ENCODE measurements at places on chromosomes 7 and 10.

GRCh38 chr10:11209830-11210181, 192.1 kb downstream of the CELF2 start:
- DNase-seq, result no peak

DNA sequence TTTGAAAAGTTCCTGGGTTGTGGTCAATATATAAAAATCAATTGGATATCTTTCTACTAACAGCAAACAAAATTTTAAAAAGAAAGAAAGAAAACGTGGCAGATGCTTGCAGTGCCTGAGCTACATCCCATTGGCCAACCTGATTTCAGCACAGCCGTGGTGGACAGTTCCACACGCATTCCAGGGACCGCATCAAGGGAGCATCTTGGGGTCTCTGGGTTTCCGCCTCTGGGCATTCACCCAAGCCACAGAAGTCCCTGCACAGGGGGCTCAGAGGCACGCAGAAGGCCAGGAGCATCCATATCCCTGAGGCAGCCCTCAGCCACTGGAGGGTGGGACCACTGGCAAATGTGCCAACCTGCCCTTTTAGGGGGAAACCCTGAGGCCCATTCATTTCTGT, 254.5 kb upstream of the RNF32 start:
- DNase-seq, result no peak

GRCh38 chr10:61684894-61685507, 22.3 kb downstream of the CABCOCO1 start:
- no peak for DNase-seq

DNA sequence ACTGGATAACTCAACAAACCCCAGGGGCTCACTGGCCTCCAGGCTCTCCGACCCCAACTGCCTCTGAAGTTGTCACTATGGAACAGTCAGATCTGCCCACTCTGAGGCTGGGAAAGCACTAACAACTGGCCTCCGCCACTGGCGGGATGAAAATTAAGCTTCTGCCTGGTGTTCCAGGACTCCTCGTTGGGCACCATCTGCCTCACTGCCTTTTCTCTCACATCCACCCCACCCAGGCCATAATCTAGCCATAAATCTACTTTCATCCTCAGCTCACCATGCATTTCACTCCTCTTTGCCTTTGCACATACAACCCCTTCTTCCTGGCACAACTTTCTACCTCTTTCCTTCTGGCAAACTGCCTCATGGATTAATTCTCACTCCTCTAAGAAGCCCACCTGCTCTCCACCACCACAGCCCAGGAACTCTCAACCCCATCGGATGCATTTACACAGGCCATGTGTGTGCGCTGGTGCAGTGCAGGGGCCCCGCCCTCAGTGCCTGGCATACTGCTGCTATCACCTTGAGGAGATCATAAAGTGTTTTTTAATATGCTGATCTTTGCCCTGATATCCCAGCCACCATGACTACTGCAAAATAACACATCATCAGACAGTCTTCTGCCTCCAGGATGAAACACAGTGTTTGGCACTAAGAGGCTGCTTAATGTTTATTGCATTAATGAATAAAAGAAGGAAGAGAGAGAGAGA, 4.0 kb downstream of the CDHR1 start:
- no peak for DNase-seq

DNA sequence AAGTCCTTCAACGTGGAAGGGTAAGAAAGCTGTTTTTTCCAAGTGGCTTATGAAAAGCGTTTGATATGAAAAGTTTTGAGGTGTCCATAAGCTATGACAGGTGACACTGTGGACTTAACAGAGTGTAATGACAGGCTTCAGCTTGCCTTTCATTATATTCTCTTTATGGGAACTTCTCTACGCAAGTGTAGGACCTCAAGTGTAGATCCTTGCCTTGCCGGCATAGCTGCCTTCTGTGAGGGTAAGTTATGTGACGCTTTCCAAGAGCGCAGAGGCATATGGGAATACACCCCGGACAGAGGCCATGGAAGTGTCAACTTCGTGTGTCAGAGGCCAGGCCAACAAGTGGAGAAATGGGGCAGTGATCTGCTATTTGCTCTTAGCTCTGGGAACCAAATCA, 91.9 kb downstream of the GALNT11 start:
- no peak for DNase-seq

- no peak for DNase-seq
Observed at GRCh38 chr7:5266191-5267028, 16.3 kb upstream of the SLC29A4 start.

GRCh38 chr10:31171402-31172083, 139.9 kb upstream of the ZNF438 start:
- no peak for DNase-seq

GRCh38 chr10:51297438-51297837, 223.2 kb downstream of the PRKG1 start:
- DNase-seq, result no peak

GRCh38 chr7:46784732-46785131, 797.2 kb downstream of the TNS3 start:
- DNase-seq, result no peak

DNA sequence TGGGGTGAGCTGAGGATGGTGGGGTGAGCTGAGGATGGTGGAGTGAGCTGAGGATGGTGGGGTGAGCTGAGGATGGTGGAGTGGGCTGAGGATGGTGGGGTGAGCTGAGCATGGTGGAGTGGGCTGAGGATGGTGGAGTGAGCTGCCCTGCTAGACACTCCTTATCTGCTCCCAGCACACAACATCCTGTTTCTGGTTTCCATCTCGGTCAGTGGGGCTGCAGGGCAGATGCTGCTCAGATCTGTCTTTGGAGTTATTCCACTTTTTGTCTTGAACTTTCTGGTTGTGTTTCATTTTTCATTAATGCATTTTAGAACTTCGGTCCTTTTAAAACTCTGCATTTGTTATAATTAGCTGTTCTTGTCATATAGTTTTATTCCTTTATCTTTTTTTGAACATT, 67.9 kb upstream of the ANTXRL start:
- no peak for DNase-seq

GRCh38 chr7:151759591-151760042, 117.3 kb downstream of the PRKAG2 start:
- DNase-seq, result peak; percentile 68

GRCh38 chr7:105880571-105881330, 4.4 kb upstream of the ATXN7L1 start:
- no peak for DNase-seq

DNA sequence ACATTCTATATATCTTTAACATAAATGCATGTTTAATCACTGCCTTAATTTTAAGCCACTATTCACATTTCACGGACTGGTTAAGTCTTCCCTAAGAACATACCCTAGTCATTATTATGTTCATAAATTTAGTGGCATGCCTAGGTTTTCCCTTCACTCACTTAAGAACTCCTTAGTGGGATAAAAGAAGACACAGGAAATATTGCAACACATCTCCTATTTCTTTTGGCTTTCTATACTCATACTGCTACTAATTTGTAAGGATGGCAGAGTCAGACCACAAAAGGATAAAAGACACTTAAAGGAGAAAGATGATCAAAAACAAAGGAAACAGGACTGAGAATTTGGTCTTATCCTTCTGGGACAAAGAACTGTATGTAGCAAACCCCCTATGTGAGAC, 951.4 kb downstream of the SORCS3 start:
- no peak for DNase-seq

GRCh38 chr7:50687096-50687495, 95.6 kb downstream of the GRB10 start:
- no peak for DNase-seq

GRCh38 chr10:3750006-3750816, 34.8 kb downstream of the KLF6 start:
- DNase-seq, result no peak

GRCh38 chr10:98486421-98486820, 39.7 kb upstream of the HPS1 start:
- DNase-seq, result no peak

DNA sequence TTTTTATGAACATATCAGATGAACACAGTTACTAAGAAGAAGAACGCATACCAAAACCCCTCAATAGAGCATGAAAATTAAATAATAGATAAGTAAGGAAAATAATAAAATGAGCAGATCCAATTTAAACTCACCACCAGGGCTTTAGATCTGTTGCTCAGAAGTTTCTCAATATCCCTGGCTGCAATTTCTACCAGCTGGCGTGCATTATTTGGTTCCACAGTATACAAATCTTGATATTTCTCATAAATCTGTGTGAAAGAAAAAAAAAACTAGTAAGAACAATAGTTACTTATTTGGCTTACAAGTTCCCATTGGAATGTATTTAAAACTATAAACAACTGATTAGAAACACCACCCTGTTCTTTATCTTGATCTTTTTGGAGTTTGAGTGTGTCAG, 108.6 kb downstream of the CACNA2D1 start:
- DNase-seq, result no peak

DNA sequence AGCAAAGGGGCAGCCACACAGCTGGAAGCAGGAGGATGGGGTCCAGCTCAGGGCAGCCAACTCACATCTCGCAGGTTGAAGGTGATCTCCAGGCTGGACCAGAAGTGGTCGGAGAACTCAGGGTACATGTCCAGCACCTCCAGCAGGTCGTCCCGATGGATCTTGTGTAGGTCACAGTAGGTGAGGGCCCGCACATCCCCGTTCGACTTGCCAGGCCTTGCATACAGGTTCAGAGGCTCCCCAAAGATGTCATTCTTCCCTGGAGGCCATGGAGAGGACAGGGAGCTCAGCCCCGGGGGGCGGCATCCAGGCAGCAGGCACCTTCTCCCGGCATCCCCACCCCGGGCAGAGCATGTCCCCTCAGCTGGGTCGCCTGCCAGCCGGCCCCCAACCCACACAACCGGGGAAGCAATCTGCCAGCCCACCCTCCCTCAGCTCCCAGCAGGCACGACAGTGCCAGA, 29.3 kb downstream of the KCNH2 start:
- DNase-seq, result peak; percentile 20

DNA sequence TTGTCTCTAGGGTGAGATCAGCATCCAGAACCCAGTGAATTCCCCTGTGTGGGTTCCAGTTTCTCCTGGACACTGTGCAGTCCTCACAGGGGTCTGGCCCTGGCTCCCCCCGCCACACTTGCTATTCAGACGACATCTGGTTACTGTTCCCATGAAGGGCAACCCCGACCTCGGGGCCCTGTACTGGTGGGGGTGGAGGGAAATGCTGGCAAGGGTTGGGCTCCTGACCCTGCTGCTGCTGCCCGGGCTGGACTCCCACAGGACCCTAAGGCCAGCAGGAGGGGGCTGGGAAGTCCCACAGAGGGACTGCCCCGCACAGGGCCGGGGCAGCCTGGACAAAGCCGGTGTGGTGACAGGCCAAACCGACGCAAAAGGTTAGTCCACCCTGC, 768 bp upstream of the CPA1 start:
- DNase-seq, result no peak

DNA sequence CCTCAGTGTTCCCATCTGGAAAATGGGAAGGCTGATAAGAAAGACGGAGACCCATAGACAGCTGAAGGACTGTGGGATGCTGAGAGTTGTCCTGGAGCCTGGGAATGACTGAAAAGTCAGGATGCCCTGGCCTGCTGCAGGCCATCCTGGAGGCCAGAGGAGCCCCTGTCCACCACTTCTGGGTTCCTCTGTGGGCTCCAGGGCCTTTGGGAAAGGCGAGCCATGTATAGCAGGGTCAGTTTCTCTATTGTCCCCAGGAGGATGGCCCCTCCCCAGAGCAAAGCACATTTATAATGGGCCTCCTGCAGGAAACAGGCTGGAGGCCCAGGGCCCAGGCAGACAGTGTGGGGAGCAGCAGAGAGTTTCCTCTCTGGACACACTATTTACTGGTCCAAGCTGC, 471.4 kb upstream of the MGMT start:
- DNase-seq, result no peak

DNA sequence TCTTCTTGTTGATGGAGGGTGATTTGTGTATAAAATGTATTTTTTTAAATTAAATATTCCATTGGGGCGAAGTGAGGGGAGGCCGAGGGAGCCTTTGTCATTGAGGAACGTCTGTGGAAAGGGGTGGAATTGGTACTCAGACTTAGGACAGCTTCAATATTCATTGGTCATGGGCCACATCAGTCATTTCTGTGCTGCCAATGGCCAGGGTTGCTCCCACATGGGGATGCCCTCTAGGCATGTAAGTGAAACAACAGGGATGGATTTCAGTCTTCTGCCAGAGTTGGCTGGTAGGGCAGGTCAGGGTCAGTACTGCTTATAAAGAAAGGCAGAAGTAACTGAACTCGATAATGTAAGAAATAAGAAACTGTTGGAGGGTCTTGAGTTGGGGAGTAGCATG, 47.2 kb downstream of the NEURL1 start:
- DNase-seq, result no peak

GRCh38 chr7:128265906-128266300, 24.8 kb downstream of the LEP start:
- no peak for DNase-seq

- DNase-seq, result no peak
Observed at GRCh38 chr10:110649347-110650264, 5.5 kb downstream of the RBM20 start.

- DNase-seq, result no peak
Observed at GRCh38 chr10:31594347-31594873, 275.4 kb downstream of the ZEB1 start.

GRCh38 chr10:103560886-103561285, 67.4 kb downstream of the NEURL1 start:
- DNase-seq, result no peak

- DNase-seq, result no peak
Observed at GRCh38 chr10:474946-475345, 214.5 kb downstream of the DIP2C start.

GRCh38 chr10:125795128-125795527, 19.5 kb upstream of the MMP21 start:
- no peak for DNase-seq

- DNase-seq, result no peak
Observed at GRCh38 chr7:19560111-19560883, 148.5 kb downstream of the POLR1F start.

DNA sequence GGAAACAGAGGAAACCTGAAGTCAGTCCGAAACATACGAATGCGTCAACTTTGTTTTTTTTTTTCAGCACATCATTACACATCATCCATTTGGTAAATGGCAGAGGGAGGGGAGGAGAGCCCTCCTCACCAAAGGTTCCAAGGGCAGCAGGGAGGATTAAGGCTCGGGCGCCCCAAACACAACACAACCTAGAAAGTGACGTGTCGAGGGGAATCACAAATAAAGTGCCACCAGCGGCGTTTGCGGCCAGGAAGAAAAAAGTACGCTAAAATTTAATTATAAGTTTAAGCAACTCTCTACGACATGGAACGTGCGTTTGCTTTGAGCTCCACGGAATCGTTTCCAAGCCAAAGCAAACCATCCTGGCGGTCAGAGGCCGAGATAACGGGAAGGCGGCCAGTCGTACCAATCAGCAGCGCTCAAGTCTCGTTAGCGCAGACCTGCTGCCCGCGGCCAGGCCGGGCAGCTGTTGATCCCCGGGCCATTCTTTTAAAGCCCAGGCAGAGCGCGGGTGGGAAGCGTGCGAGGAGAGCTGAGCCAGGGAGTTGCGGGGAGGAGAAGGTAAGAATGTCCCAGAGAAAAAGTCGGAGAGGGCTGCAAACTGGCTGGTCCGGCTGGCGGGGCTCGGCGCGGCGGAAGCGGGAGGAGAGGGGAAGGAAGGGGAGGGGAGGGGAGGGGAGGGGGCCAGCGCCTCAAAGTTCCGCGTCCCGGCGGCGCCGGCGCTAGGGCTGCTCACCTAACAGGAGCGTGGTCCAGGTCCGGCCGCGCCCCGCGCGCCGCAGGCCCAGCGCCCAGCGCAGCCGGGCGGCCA, 719 bp downstream of the DPY19L1 start:
- peak; percentile 14 for DNase-seq

- no peak for DNase-seq
Observed at GRCh38 chr7:85554236-85555178, 367.7 kb upstream of the SEMA3D start.

- DNase-seq, result peak; percentile 20
Observed at GRCh38 chr10:35300063-35300699, 36.1 kb upstream of the CCNY start.
